ENCODE measurements at places on chromosomes 12 and 14.

GRCh38 chr12:109308534-109309380 lies at the start of gene FOXN4:
Gene FOXN4 (minus strand): TSS chr12:109309284. CDS start chr12:109308321, 963 bp downstream.
- DNase-seq: no peak

DNA sequence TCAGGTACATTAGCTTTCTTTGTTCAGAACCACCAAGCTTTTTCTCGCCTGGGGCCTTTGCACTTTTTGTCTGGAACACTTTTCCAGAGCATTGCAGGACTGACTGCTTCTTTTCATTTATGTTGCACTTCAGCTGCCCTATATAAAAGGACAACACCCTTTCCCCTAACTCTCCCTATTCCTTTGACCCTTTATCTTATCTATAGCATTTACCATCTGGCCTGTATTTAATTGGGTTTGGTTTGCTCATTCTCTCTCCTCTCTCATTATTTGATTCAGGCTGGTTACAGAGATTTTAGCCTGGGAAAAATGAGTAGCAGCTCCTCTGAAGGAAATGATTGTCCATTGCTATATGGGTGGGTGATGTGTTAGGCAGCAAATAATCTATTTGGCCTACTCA lies 165.4 kb downstream of the KICS2 start:
- no peak for DNase-seq

GRCh38 chr12:22360774-22361173 lies 26.3 kb upstream of the ST8SIA1 start:
- DNase-seq: no peak

GRCh38 chr14:93023039-93023438 lies 92.7 kb downstream of the ITPK1 start:
- no peak for DNase-seq

Measured in NCI-H2029 (cell line).